Effector CD4-positive, alpha-beta T cell (primary cell): ENCODE measurements at places on chromosomes 7 and 10.

GRCh38 chr10:44334621-44335184 is 50.2 kb downstream of the CXCL12 start:
- DNase-seq: no peak

GRCh38 chr10:103510046-103510685 is 16.7 kb downstream of the NEURL1 start:
- no peak for DNase-seq

GRCh38 chr10:49010865-49011264 is 71.2 kb upstream of the LRRC18 start:
- no peak for DNase-seq

- no peak for DNase-seq
Measured at GRCh38 chr7:9785211-9785610, 1188.5 kb upstream of the PHF14 start.

- no peak for DNase-seq
Measured at GRCh38 chr7:32212321-32212720, 142.1 kb upstream of the PDE1C start.

DNA sequence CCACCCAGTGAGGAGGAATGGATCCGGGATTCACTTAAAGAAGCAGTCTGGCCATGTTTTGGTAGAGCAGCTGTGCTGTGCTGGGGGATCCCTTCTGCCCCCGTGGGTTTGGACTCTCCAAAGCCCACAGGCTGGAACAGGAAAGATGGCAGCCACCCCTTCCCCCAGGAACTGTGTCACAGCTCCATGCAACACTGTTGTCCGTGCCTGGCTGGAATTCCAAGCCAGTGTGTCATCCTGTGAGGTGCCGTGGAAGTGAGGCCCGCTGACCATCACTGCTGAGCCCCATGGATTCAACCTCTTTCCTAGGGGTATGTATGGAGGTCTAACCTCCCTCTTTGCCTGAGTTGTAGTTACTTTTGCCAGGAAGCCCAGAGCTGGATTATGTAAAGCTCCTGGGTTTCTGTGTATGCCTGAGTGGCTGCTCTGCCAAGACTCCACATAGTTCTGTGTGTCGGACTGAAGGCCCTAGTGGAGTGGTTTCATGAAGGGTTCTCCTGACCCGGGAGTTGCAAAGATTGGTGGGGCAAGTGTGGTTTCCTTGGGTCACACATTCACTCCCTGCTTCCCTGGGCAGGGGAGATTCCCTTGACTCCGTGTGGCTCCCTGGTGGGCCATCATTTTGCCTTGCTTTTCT is 35.1 kb upstream of the PCGF5 start:
- no peak for DNase-seq

DNA sequence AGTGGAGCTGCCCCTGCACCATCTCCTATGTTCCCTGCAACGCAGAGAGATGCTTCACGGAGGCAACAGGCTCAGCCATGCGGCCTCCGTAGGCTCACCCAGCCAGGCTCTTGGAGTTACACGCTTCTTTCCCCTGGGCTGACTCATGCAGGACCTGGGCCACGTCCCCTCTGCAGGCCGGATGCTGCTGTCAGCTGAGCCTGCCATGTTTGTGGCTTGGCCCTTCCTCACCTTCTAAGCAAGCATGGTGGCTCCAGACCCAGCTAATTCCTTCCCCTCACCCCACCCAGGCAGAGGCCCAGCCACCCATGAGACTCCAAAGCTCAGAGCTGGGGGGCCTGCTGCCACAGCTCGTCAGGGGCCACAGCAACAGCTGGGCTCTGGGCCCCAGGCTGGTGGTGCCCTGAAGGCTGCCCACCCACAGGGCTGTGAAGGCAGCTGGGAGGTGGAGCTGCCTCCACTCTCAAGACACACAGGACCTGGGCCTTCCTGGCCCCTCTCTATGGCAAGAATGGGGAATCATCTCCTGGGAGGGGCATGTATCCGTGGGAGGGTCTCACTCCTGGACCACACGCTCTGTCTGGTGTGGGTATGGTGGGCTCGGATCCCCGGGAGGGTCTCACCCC is 219.6 kb downstream of the ELFN1 start:
- DNase-seq: no peak
